ENCODE measurements at places on chromosomes 5 and 9.

- DNase-seq: no peak
Measured at GRCh38 chr9:34335376-34335775, 6.0 kb downstream of the NUDT2 start.

DNA sequence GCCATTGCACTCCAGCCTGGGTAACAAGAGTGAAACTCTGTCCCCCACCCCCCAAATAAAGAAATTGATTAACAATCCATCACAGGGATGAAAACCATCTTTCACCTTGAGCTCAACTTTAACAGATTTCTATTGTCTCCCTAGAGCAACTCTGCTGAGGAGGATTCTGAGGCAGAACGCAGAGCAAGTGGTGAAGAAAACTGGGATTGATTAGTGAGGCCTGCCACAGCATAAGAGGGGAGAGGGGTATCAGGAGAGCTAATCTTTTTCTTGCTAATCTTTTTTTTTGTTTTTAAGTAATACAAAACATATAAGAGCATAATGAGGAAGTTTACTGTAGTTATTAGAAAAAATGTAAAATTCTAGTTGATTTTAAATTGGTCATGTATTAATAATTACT, 8.9 kb downstream of the TXNDC8 start:
- DNase-seq: no peak

DNA sequence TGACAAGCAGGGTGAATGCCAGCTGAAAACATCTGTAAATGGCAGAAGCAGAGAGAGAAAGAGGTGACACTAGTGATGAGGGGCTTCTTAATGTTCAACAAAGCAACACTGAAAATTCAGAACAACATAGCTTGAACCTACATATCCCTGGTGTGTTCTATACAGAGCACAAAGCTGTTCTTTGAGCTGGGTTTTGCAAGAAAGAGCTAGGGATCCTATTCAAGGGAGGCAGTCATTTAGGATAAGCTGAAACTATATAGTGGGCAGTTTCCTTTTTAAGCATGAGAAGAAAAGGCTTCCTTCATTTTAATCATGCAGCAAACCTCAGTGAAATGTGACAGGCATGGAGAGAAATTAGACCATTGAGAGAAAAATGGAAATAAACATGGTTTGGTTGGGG, 45.6 kb upstream of the RAI14 start:
- no peak for DNase-seq

- no peak for DNase-seq
Measured at GRCh38 chr5:9125852-9126251, 420.0 kb downstream of the SEMA5A start.
